ENCODE measurements at places on chromosomes 12 and 14.

GRCh38 chr14:63759456-63759855 lies 31.6 kb upstream of the SGPP1 start:
- DNase-seq: no peak

DNA sequence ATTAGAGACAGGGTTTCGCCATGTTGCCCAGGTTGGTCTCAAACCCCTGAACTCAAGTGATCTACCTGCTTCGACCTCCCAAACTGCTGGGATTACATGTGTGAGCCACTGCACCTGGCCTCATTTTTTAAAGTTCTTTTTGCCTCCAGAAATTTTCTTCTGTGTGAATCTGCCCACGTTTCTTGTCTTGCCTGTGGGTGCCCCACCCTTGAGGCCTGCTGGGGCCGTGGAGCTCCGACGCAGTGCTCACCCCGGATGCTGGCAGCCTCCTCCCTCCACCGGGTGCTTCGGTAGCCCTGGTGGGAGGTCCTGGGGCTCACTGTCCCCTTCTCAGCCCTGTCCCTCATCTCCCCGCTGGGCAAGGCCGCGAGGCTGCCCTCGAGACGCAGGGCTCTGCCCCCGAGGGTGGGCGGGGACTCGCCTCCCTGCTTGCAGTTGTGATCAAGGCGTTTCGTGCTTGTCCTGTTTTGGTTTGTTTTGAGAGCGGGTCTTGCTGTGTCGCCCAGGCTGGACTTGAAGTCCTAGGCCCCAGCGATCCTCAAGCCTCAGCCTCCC lies 19.5 kb upstream of the CRIP2 start:
- no peak for DNase-seq

- no peak for DNase-seq
Measured at GRCh38 chr12:132582058-132582420, 28.3 kb downstream of the LRCOL1 start.

- DNase-seq: no peak
Measured at GRCh38 chr12:64825143-64826021, 935 bp downstream of the TBC1D30 start.

DNA sequence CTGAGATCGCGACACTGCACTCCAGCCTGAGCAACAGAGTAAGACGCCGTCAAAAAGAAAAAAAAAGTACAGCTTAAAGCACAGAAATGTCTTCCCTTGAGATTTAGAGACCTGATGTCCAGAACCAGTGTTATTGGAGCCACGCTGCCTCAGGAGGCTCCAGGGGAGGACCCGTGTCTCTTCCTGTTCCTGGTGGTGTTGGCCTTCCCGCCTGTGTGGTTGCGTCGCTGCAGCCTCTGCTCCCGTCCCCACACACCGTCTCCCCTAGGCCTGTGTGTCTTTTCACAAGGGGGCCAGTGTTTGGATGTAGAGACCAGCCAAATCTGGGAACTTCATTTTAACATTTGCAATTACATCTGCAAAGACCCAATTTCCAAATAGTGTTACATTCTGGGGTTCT lies 8.6 kb upstream of the FBRSL1 start:
- no peak for DNase-seq

DNA sequence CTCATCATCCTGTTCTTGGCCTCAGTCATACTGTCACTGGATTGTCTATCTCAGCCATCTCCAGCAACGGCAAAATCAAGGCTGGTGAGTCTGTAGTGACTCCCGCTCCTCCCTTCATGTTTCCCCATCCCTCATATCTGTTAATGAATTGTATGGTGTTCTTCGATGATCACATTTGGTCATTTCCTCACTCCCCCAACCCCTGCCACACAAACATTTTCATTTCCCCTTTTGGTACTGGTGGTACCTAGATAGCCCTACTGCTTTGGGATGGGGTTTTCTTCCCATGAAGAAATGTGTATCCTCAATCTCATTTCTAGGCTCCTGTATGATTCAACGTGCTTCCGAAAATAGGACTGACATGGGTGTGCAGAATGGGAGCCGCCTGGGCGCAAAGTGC lies 2.7 kb upstream of the KLHL33 start:
- DNase-seq: no peak

DNA sequence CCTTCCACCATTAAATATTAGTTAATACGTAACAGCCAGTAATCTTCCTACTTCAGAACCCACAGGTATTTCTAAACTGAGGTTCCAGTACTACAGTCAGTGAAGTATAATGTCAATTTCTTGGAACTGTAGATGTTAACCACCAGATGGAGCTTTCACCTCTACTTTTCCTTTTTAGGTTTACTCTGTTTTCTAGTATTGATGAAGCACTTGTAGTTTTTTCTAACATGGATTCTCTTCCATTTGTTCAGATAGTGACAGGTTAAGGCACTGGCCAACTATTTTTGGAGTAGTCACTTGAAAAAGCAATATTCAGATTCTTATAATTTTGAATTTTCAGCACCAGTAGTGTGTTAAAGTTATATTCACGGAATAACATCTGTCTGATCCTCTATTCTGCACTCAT lies 4.6 kb upstream of the SEC23A start:
- no peak for DNase-seq

- no peak for DNase-seq
Measured at GRCh38 chr14:76577090-76577489, 184.2 kb upstream of the VASH1 start.

DNA sequence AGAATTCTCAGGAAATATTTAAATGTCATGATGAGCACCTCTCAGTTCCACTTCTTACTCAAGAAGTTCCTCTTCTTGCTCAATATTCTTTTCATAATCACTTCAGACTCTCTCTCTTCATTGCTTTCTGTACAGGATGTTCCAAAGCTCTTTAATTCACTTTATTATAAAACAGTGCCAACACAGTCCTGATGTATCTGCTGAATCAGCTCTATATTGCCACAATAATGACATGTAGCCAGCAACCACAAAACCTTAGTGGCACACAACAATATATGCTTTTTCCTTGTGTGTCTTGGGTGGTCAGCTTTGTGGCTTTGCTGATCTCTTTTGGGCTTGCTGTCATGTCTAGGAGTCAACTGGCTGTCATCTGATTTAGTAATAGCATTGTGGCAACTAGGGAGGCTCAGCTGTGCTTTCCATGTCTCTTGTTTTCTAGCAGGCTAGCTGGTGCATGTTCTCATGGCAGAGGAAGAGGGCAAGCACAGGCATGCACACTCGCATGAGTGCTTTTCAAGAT lies 52.8 kb upstream of the SLC2A13 start:
- no peak for DNase-seq

DNA sequence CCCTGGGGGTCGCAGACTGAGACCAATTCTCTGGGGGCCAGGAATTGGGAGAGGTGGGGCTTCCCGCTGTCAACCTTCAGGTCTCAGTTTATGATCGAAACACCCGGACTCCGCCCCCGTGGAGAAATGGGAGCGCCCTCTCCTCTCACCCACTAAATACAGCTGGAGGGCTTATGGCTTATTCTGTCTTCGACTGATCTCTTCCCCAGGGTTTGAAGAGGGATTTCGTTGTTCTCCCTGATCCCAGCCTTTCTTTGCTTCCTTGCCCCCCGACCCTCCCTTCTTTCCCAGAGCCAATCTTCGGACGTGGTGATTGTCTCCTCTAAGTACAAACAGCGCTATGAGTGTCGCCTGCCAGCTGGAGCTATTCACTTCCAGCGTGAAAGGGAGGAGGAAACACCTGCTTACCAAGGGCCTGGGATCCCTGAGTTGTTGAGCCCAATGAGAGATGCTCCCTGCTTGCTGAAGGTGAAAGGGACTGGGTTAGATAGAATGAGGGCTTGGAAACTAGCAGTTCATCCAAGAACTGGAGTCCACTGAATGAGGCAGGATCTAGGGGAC lies 607 bp downstream of the OS9 start:
- no peak for DNase-seq

GRCh38 chr12:27331927-27332324 lies 710 bp upstream of the BMAL2 start:
- no peak for DNase-seq

GRCh38 chr12:74891083-74891668 lies 318.5 kb downstream of the KCNC2 start:
- no peak for DNase-seq

DNA sequence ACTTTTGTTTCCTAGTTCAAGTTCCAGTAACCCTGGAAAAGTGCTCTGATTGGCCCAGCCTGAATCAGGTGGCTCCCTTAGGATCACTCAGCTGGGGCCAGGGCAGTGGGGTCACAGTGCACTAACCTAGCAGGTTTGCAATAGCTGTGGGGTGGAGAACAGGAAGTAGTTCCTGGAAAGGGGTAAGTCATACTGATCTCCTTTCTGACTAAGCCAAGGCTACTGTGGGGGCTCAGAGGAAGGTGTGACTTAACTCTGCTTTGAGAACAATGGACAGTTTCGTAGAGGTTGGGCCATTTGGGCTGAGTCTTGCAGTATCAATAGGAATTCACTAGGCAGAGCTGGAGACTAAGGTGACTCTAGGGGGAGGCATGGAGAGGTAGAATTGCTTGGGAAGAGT lies 89.4 kb downstream of the KIF26A start:
- DNase-seq: no peak

- DNase-seq: no peak
Measured at GRCh38 chr12:95591731-95592130, 40.5 kb upstream of the USP44 start.

DNA sequence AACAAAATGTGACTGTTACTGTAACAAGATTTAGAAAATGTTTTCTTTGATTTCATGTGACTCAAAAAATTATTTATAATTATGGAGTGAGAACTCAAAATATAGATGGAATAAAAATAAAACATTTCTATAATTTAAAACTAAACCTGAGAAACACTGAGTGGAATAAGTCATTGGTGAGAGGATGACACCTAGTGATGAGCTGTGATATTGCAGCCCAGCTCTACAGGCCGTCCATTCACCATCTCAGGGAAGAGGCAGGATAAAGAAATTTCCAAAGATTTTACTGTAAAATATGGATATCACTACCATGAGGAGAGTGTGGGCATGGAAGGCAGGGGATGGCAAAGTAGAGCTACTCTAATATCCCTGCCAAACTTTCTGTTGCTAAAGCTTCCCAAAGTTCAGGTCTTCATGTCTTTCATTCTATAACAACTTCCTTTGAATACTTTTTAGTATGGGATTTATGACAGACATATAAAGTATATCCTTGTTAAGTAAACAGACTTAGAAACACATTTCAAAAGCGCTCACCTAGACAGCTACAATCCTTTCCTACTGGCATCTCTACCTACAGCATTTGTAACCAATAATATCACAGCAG lies 308.0 kb downstream of the ITPR2 start:
- no peak for DNase-seq

GRCh38 chr12:24821691-24822090 lies 127.2 kb downstream of the BCAT1 start:
- DNase-seq: no peak

- no peak for DNase-seq
Measured at GRCh38 chr14:102604183-102604582, 11.7 kb downstream of the RCOR1 start.

DNA sequence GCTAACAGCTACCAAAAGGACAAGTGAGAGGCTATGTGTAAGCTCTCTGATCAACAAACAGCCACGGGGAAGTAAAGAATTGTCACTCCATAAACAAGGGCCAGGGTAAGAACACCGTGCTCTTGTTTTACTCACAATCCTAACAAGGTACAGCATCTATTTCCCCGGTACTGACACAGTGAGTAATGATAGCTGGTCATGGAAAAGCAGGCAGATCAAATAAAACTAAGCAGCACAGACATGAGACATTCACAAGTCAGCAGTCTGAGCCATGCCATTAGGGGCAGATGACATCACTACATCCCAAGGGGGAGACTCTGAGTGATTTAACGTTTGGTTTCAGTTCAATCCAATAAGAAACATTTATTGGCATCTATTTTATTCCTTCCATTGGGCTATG lies 54.4 kb downstream of the ARL6IP4 start:
- no peak for DNase-seq

DNA sequence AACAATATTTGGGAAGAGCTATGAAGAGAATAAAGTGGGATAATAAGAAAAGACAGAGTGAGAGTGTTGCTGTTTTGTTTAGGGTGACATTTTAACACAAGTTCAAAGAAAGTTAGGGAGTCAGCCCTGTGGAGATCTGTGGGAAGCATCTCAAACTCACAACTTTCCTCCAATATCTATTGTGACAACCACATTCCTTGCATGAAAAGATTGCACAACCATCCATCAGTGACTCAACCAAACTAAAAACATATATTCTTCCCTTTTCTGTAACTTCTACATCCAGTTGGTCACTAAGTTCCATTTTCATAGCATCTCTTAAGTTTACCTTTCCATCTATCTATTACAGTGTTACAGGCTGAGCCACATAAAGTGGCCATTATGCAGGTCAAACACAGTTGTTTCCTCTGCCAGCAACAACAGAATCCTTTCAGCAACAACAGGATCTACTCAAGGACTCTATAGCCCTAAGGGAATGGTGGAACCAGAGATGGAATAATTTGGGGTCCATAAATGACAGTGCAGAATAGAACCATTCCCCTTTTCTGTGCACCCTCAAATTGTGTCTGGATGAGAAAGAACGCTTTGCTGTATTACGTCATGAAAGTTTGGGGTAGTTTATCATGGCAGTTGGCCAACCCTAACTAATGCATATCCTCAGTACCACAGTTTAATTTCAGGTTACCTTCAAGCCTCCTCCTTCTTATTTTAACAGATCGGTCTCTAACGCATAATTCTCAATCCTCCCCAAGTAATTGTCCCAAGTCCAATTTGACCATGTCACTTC lies 118.8 kb downstream of the ST8SIA1 start:
- no peak for DNase-seq

DNA sequence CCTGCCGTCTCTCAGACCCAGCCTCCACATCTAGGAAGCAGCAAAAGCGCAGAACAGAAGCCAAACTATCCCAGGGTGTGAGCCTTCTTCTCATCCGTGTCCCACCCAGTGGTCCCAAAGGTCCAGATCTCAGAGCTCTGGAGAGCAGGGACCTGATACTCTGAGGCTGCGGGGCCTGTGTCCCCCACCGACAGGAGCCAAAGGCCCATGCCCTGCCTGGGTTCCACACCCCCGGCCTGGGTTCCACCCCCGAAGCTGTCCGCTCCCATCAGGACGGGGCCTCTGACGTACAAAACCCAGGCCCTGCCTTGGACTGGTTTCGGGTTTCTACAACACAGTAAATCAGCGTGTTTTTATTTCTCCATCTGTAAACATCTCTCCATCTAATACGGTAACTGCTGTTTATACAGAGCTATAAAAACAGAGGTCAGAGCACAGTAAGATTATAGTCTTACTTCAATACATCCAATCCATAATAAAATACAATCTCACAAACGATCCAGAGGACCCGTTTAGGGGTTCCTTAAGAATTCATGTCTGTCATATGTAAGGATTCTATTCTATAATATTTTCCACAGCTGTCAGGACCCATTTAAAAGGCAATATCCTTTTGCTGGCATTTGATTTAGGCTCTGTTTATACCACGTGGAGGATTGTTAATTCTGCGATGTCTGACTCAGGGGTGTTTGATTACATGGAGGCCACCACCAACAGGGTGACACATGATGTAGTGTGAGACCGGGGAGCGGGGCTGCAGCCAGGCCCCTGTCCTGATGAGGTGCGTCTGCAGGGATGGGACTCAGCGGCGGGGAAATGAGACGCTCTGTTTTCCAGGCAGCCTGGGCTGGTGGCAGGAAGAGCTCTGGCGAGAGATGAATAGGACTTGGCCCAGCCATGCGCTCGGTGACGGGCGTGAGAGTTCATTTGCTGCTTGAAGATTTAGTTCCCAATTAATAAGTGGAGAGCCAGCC lies 110.3 kb downstream of the DICER1 start:
- no peak for DNase-seq

- DNase-seq: no peak
Measured at GRCh38 chr12:84329938-84330337, 582.7 kb downstream of the SLC6A15 start.

GRCh38 chr14:67704484-67705089 lies 2.9 kb downstream of the RDH12 start:
- DNase-seq: no peak

Measured in activated gamma-delta T cell (primary cell).